ENCODE measurements at places on chromosomes 11 and 22. TPM values are rescaled to one million over a fixed set of nuclear protein-coding genes. Genes with fewer than 3 reads are reported as not detected.

RAB3IL1 gene
- 10.8 TPM for total RNA-seq

TTC12 gene
- total RNA-seq: 18.0 TPM

MUC2 gene
- not detected for total RNA-seq

UBQLNL gene
- 0.13 TPM for total RNA-seq

TBX10 gene
- not detected for total RNA-seq

CCDC73 gene
- total RNA-seq: not detected

NXPE1 gene
- not detected for total RNA-seq

FAM89B gene
- total RNA-seq: 54.9 TPM
